ENCODE measurements at places on chromosomes 6 and 20.
A peak's percentile ranks its signal among the peaks of the same experiment; 100 is the strongest.

DNA sequence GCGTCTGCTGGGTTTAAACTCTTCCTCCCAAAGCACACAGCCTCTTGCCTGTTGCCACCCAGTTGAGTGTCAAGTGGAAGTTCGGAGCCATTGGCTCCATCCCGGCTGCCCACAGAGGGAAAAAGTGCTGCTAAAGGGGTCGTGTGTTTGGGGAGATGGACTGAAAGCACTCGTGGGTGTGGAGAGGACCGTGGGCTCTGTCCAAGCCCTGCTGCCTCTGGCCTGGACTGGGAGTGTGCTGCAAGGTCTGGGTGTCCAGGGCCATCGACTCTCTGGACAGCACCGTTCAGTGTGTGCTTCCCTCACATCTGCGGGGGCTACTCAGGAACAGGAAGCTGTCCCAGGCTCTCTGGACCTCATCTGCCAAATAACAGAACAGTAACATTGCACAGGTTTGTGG lies 269.3 kb downstream of the DLL1 start:
- peaks cover 18% of the 10 kb centered on the region for H3K27me3 ChIP-seq
- no peak overlapping the region for H3K27ac ChIP-seq
- H3K4me1 ChIP-seq, result peaks cover 15% of the 10 kb centered on the region
- no peak overlapping the region for H3K4me3 ChIP-seq
- no peak for DNase-seq

DNA sequence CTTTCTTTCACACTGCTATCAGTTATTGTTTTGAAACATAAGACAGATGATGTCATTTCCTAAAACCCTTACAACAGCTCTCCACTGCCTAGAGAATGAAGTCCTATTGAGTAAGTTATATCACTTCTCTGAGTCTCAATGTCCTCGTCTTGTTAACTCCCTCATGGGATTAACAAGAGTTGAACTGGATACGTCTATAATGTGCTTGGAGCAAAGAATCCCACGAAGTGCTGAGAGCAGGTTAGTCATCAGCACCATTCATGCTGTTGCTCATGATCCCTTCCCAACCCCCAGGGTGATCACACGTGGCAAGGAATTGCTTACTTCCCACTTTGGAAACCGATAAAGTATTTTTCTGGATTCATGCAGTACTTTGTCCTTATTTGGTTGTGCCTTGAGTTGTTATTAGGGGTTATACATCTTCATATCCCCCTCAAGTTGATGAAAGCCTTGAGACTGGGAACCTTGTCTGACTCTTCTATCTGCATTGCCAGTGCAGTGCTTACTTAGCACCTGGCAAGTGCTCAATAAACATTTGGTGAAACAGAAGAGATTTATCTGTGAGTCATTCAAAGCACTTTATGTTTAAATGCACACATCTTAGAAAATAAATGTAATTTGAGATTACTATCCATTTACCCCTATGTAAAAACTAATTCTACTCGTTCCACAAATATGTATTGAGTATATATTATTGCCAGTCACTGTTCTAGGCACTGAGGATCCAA lies 487.5 kb downstream of the EPM2A start:
- no peak overlapping the region for H3K27ac ChIP-seq
- H3K4me1 ChIP-seq, result peaks cover 4% of the 10 kb centered on the region
- H3K36me3 ChIP-seq, result no peaks in the 10 kb centered on the region

DNA sequence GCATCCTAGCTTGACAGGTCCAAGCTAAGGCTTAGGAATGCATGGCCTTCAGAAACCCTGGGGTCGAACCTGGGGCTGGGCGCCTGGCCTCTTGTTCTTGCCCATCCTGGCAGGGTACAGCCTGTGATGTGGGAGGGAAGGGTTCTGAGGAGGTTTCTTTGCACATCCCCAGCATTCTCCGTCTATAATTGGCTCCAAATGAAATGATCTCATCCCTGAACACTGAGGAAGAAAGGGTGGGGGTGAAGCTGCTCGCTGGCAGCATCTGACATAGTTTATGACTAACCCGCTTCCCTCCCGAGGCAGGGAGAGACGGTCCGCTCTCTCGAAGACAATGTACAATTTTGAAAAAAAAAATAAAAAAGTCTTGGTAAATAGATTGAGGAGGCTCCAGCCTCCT lies 67.1 kb upstream of the ZNFX1 start:
- no peak for DNase-seq
- no peak overlapping the region for H3K27ac ChIP-seq
- peaks cover 19% of the 10 kb centered on the region for H3K4me1 ChIP-seq
- peaks cover 20% of the 10 kb centered on the region for H3K27me3 ChIP-seq
- H3K36me3 ChIP-seq, result no peaks in the 10 kb centered on the region
- H3K4me3 ChIP-seq, result no peak overlapping the region

DNA sequence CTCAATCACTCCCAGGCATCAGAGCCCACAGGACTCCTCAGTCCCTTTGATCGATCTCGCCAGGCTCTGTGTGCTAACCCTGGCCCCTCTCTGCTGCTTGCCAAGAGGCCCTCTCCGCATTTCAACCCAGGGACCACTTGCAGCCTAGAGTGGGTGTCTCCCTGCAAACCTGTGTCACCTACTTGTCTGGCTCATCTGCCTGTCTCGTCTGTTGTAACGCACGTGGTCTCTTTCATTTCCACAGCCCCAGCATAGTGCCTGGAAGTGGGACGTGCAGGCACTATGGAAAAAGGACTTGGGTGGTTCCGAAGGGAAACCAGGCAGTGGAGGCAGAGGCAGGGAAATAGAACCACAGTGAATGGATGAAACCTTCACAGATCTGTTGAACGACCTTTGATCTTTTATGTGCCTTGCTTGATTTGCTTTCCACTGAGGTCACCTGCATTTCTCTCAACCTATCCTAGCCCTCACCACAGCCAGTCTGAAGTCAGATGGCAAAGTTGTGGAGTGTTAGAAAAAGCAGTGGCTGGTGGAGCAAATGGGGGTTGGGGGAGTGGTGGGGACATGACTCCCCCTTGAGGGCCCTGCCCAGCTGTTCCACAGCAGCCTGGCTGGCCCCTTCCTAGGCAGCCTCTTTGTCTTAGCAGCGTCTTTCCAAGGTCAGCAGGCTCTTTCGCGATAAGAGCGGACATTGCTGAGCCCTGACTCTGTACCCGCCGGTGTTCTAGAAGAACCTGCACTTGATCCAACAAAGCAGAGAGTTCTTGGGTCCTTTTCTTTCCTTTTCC lies 55.8 kb upstream of the TAGAP start:
- H3K4me1 ChIP-seq, result peaks cover 57% of the 10 kb centered on the region
- H3K4me3 ChIP-seq, result no peak overlapping the region

- no peaks in the 10 kb centered on the region for H3K36me3 ChIP-seq
- H3K27ac ChIP-seq, result no peak overlapping the region
- H3K4me1 ChIP-seq, result no peaks in the 10 kb centered on the region
- H3K4me3 ChIP-seq, result no peak overlapping the region
- no peak for DNase-seq
Measured at GRCh38 chr6:81241126-81242041, 511.1 kb downstream of the TENT5A start.

DNA sequence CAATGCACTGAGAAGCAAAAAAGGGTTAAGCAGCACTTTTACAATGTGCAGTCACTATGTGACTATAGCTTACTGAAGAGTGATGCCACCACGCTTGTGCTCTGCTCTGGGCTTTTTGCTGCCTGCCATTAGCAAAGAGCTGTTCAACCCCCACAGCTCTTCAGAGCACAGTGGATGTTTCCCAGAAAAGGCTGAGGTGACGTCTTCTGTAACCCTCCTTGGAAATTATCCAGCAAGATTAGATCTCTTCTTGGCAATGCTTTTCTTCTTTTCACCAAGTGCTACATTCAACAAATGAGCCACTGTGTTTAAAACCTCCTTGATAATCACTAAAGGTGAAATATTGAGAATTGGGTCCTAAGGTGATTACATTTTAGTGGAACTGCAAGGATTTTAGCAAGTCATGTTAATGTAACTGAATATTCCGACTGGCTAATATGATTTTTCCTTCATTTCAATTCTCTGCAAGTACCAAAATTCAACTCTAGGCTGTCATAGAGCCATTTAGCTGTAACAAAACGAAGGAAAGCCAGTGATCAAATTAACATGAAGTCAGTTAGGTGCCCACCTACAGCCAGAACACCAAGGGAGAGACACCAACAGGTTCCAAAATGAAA lies 34.9 kb downstream of the ELOVL5 start:
- peaks cover 3% of the 10 kb centered on the region for H3K27me3 ChIP-seq
- H3K4me3 ChIP-seq, result no peak overlapping the region
- peaks cover 49% of the 10 kb centered on the region for H3K36me3 ChIP-seq
- DNase-seq, result no peak

GRCh38 chr6:168598251-168599117 lies 157.5 kb downstream of the SMOC2 start:
- no peak overlapping the region for H3K27ac ChIP-seq
- peaks cover 30% of the 10 kb centered on the region for H3K4me1 ChIP-seq
- no peak overlapping the region for H3K4me3 ChIP-seq
- peaks cover 5% of the 10 kb centered on the region for H3K36me3 ChIP-seq
- no peak for DNase-seq
- H3K27me3 ChIP-seq, result no peaks in the 10 kb centered on the region

DNA sequence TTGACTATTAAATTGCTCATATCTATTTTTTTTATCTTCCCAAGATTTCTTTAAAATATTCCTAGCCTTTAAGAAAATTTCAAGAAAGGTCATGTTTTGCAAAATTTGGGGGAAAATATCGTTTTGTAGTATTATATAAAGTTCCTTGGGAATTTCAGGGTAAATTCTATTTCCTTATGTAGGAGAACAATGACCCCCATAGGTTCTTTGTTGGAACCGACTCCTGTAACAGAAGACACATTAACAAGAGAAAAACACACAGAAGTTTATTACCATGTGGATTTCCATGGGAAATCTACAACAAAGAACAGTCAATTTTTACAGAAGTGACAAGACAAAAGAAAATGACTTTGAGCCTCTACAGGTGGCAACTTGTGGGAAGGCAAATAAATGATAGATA lies 68.1 kb downstream of the ADGB start:
- no peaks in the 10 kb centered on the region for H3K36me3 ChIP-seq
- peaks cover 7% of the 10 kb centered on the region for H3K4me1 ChIP-seq
- H3K4me3 ChIP-seq, result no peak overlapping the region
- H3K27me3 ChIP-seq, result no peaks in the 10 kb centered on the region
- DNase-seq, result no peak
- no peak overlapping the region for H3K27ac ChIP-seq

- DNase-seq, result no peak
- peaks cover 26% of the 10 kb centered on the region for H3K27me3 ChIP-seq
- no peak overlapping the region for H3K27ac ChIP-seq
- H3K36me3 ChIP-seq, result no peaks in the 10 kb centered on the region
- H3K4me1 ChIP-seq, result no peaks in the 10 kb centered on the region
Measured at GRCh38 chr20:32941155-32941885, 62.9 kb downstream of the SUN5 start.

DNA sequence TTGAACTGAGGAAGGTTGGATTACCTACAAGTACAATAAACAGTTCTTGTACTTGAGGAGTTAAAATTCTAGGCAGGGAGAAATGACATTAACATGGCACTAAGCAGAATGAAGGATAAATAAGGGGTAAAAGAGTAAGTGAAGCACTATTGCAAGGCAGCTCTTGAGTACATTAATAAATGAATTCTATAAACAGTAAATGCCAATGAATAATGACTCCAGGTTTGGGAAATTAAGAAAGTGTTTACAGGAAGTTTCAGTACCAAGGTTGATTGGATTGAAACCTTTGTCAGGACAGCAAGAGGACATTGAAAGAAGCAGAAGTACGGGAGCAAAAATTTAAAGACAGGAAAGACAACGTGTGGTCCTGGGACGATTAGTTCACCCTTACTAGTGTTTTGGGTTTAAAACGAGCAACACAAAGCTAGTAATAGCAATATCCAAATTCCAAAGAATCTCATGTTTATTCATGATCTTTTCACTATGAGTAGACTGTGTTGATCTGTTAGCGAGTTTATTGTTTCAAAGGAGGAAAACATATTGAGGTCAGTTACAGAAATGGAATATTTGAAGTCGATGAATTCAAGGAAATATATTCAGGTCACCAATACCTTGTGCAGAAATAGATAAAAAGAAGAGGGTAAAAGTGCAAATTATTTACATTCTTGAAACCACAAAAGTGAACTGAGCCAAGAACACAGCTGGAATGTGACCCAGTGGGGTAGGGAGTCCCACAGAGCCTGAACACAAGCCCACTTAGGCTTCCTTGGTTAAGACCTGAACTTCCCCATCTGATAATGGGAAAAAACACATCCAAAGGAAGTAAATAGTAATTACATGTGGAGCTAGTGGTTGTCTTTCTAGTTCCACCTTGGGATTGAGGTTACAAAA lies 80.8 kb downstream of the MKKS start:
- no peak overlapping the region for H3K4me3 ChIP-seq
- peaks cover 7% of the 10 kb centered on the region for H3K27me3 ChIP-seq
- no peak for DNase-seq
- H3K36me3 ChIP-seq, result no peaks in the 10 kb centered on the region

DNA sequence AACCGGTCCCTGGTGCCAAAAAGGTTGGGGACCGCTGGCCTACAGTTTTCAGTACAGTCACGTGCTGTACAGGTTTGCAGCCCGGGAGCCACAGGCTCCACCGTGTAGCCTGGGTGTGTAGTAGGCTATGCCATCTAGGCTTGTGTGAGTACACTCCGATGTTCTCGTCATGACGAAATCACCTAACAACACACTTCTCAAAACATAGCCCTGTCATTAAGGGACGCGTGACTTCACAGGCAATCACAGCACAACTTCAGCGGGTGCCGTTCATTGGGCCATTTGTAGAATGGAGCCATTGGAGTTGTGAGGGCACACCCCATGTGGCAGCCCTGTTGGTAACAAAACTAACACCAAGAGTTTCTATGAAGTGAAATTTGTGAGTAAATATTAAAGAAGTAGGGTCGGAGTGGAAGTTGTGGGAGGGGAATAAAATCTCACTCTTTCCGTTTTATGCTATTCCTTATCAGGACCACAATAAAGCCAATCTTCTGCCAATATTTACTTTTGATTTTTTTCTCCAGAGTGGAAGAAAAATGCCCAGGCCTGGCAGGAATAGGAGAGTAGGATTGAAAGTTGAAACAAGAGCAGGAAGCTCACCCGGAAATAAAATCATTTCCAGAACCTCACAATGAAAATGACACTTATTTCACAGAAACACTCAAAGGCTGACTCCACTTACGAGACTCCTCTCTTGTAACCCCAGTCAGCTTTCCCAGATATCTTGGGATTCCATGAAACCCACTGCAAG lies 63.7 kb upstream of the PTPN1 start:
- no peaks in the 10 kb centered on the region for H3K36me3 ChIP-seq
- no peak overlapping the region for H3K27ac ChIP-seq
- H3K27me3 ChIP-seq, result peaks cover 8% of the 10 kb centered on the region
- no peak for DNase-seq

GRCh38 chr20:11429168-11429567 lies 488.5 kb upstream of the BTBD3 start:
- peaks cover 57% of the 10 kb centered on the region for H3K4me1 ChIP-seq
- DNase-seq, result no peak
- H3K27ac ChIP-seq, result peak overlapping the region; percentile 30
- H3K36me3 ChIP-seq, result peaks cover under 1% of the 10 kb centered on the region
- no peaks in the 10 kb centered on the region for H3K27me3 ChIP-seq
- no peak overlapping the region for H3K4me3 ChIP-seq

GRCh38 chr20:35849706-35850105 lies 77.9 kb downstream of the PHF20 start:
- DNase-seq, result no peak
- no peaks in the 10 kb centered on the region for H3K27me3 ChIP-seq
- peaks cover 69% of the 10 kb centered on the region for H3K36me3 ChIP-seq
- peaks cover 9% of the 10 kb centered on the region for H3K4me1 ChIP-seq

GRCh38 chr20:61556673-61557072 lies 304.6 kb downstream of the CDH4 start:
- H3K4me1 ChIP-seq, result no peaks in the 10 kb centered on the region
- H3K36me3 ChIP-seq, result no peaks in the 10 kb centered on the region
- DNase-seq, result no peak
- H3K27ac ChIP-seq, result no peak overlapping the region
